ENCODE measurements at places on chromosomes 3 and 15.

GRCh38 chr3:60079076-60079475, 1029.3 kb upstream of the CFAP20DC start:
- no peak for DNase-seq

DNA sequence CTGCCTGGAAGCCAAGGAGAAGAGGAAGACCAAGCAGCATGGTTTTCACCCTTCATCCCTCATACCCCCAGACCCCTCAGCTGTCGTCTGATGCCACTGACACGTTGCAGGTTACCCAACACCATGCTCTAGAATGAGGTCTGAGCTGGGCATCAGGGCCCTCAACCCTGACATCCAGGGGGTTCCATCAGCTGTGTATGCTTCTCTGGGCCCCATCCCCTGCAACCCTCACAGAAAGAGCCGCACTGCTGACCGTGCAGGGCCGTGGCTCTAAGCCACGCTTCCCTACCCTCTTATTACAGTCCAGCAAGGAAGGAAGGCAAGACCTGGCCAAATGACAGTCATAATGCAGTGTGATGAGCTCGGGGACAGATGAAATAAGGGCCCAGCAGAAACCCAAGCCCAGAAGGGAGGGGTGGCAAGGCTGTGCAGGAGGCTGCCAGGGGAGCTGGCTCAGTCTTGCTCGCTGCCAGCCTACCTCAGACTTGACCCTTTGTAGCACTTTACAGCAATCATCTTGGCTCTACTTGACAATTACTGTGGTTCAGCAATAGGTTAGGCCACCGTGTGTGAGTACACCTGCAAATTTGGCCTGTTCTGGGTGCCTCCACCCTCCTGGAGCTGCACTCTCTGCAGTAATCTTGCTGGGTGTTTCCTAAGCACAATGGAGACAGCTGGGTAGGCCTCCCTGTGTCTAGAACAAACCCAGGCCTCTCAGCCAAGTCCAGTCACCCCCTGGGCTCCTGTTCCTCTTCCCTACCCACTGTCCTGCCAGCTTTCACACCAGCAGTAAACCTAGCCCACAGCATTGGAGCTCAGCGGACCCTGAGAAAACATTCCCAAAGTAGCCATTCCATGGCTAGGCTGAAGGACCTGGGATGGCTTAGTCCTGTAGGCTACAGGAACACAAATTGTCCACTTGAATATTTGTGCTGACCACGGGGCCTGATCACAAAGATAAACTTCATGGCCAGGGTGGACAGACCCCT, 115.3 kb upstream of the NEO1 start:
- DNase-seq, result no peak

DNA sequence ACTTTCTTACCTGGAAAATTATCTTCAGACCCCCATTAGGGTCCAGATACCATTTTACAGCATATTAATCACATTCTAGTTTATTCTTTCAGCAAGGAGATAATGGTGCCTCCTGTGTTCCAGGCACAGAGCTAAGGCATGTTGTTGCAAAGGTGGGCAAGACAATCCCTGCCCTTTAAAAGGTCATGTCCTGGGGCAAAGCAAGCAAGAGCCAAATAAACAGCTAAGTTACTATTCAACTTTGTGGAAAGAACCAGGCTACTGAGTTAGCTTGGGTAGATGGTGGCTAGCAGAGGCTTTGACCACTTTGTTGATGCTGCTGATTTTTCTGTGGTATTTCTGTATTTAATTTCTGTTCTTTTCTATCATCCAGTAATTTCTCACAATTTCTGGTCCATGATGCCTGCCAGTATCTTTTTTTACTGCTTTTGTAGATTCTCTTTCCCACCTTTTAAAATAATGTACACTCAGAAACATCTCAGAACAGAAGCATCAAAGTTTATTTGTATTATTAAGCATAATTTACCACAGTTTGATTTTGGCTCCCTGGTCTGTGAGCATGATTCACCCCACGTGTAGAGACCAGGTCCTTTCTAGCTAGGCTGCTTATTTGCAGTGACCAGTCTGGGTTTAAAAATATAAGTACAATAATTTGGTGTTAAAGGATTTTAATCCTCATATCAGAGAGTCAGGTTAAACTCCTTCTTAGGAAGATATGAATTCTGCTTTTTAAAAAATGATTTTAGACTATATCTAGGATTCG, 71.5 kb downstream of the LRRC28 start:
- no peak for DNase-seq

DNA sequence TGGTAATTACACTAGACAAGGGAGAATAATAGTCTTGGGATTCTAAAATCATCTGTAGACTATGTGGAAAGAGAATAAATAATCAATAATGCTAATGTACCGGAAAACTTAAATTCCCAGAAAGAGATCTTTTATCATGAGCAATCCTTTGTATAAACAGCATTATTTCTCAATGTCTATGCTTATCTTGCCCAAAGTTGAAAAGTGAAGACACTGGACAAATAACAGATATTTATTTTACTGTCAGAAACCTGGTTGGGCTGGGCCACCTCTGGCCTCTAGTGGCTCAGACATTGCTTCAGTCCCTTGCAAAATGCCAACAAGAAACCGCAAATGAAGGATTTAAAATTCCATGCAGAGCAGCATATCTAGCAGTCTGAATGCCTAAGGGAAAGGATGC, 409.9 kb downstream of the FHIT start:
- no peak for DNase-seq

GRCh38 chr3:99950921-99951320, 133.3 kb downstream of the CMSS1 start:
- DNase-seq, result no peak

DNA sequence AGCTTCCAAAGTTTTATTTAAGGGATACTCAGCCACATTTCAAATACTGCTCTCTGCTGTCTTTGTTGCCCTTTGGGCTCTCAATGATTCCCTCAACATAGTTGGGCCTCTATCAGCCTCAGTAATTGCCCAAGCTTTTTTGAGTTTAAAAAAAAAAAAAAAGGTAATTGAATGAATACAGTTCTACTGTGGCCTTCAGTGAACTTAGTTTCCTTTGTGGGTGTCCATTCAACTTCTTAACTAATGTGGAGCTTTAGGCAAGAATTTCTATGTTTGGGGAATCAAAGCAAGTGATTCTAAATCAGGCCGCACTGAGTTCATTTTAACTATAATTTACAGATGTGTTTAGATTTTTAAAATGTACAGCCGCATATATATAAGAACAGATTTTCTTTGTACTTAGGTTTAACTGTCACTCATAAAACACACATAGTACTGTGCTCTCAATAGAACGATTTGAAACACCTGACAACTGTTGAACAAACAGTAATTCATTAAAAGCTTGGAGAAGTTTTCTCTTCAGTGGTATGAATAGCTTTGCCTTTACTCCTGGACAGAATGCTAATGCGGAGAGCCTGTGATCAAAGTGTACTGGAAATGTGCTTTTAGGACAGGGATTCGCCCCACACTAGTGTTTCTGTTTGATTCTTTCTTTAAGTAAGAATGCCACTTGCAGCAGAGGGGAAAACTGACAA, 844.9 kb upstream of the SEMA6D start:
- no peak for DNase-seq

GRCh38 chr3:129326595-129326994, 47.9 kb downstream of the HMCES start:
- no peak for DNase-seq

- DNase-seq, result no peak
These were observed 193.1 kb upstream of the LPP start for GRCh38 chr3:187960820-187961219.

- no peak for DNase-seq
These were observed 9.5 kb downstream of the GORASP1 start for GRCh38 chr3:39097716-39098472.

GRCh38 chr3:66177026-66177425, 43.8 kb upstream of the SLC25A26 start:
- DNase-seq, result no peak
